Neural crest cell (in vitro differentiated cells): ENCODE measurements at places on chromosomes 6 and 20. TPM values are rescaled to one million over a fixed set of nuclear protein-coding genes. Genes with fewer than 3 reads are reported as not detected.

The ADGRF5 gene
- 0.16 TPM in 1 of 2 replicates, not detected in the other for total RNA-seq

The CLPSL1 gene
- not detected in 2 replicates for total RNA-seq

DNA sequence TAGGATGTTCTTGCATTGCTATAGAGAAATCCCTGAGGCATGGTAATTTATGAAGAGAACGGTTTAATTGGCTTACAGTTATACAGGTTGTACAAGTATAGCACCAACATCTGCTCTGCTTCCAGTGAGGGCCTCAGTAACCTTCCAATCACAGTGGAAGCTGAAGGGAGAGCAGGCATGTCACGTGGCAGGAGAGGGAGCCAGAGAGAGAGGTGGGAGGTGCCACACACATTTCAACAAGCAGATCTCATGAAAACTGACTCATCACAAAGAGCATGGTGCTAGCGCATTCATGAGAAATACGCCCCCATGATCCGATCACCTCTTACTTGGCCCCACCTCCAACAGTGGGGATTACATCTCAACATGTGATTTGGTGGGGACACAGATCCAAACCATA, 871.2 kb downstream of the TFAP2A start:
- no peaks in the 10 kb centered on the region for H3K36me3 ChIP-seq
- H3K27me3 ChIP-seq, result peaks cover 2% of the 10 kb centered on the region
- H3K27ac ChIP-seq, result no peak overlapping the region

The HDGFL1 gene
- not detected in 2 replicates for total RNA-seq

DNA sequence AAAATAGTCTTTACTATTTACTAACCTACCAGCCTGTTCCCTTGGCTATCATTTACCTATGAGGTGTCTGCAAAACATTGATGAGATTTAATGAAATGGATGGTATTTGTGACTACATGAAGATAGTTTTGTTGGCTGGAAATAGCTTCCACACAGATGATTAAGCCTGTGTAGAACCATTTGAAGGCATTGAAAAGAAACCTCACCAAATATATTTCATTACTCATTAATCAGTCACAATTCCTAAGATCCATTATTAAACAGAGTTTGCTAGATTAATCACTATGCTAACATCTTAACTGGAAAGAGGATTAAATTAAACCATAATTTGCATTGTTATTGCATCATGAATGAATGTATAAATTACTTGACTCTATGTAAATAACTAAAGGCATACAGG, 560.3 kb downstream of the BMP2 start:
- DNase-seq, result no peak
- no peaks in the 10 kb centered on the region for H3K4me1 ChIP-seq
- no peaks in the 10 kb centered on the region for H3K27me3 ChIP-seq
- H3K4me3 ChIP-seq, result no peak overlapping the region
- H3K36me3 ChIP-seq, result no peaks in the 10 kb centered on the region
